ENCODE measurements at places on chromosomes 2 and 18.

DNA sequence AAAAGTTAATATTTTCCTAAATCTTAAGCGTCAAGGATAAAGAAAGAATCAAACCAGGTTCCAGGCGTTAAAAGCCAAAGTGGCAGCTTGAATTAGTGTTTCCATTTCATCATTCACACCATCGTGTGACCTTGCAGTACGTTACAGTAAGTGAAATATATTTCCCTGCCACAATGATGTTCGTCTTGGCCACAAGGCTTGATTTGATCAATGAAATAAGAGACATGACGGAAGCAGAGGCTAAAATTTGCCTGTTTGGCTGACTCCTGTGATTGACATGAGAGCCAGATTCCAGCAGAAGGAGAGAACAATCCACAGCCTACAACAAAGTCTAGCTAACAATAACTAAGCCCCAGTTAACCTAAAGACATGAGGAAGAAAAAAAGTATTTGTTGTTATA, 62.0 kb downstream of the ASXL2 start:
- DNase-seq: no peak

- DNase-seq: no peak
Observed at GRCh38 chr2:229434187-229434586, 163.1 kb upstream of the PID1 start.

DNA sequence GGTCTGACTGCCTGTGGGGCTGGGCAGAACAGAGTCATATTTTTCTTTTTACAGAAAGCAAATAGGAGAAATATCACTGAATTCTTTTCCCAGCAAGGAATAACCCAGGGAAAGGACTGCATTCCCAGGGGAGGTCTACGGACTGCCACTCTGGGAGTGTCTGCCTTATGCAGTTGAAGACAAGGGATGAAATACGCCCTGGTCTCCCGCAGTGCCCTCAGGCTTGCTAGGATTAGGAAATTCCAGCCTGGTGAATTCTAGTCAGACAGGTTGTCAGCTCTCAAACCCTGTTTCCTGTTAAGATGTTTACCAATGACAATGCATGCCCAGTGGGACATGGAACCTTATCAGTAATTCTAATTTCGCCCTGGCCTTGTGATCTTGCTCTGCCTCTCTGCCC, 30.3 kb upstream of the PDK1 start:
- DNase-seq: no peak

- no peak for DNase-seq
Observed at GRCh38 chr2:182033449-182033848, 47.8 kb downstream of the PPP1R1C start.

All from T follicular helper cell (primary cell).